GM12892 (cell line): ENCODE measurements at places on chromosomes 13 and 19.

GRCh38 chr13:75038393-75039113 is 443.4 kb downstream of the TBC1D4 start:
- DNase-seq = no peak

GRCh38 chr13:52394586-52394985 is 11.4 kb downstream of the THSD1 start:
- DNase-seq = no peak

DNA sequence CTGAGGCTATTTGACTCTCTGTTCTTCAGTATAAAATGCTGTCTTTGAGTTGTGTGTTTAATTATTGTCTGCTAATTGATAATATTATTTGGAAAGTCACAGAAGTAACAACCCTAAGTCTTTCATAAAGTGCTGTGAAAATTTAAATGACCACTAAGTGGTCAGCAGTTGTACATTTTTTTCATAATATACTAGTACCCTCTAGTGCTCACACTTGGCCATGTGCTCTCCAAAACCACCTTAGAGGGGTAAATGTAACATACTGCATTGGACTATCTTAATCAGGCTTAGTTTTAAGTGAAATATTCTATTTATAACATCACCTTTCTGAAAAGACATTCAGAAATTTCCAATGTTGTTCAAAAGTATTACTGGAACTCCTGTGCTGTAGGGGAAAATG is 745.3 kb downstream of the GPC5 start:
- DNase-seq = no peak

DNA sequence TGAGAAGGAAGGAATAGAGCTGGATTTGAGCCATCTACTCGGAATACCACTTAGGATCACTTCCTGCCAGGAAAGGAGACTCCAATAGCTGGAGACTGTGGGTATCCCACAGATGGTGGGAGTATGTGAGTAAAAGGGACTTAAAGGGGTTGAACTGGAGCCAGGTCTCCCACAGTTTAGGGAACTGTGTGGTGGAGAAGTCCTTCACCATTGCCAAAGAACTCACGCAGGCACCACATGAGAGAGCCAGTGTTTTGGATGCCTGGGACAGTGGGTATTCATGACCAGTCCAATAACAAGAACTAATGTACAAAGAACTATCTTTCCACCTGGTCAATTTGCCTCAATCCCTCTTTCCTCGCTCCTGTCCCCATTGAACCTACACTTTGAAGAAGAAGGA is 24.4 kb upstream of the MYCBP2 start:
- no peak for DNase-seq

GRCh38 chr13:27822873-27823311 is 30.6 kb downstream of the GSX1 start:
- no peak for DNase-seq

DNA sequence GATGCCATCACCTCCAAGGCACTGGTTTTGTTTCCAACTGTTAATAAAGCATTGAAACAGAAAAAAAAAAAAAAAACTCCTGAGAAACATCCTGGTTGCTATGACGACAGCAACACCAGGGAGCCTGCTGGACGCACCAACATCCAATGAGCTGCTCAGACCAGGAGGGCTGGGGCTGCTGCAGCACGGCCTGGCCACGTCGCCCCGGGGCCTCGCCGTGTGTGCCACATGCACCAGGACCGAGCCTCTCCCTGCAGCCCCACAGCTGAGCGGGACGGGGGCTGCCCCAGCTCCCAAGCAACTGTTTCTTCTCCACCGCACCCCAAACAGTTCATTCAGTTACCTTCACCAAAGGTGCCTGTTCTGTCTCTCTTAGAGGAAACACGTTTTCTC is 54.5 kb downstream of the RASA3 start:
- DNase-seq = no peak

DNA sequence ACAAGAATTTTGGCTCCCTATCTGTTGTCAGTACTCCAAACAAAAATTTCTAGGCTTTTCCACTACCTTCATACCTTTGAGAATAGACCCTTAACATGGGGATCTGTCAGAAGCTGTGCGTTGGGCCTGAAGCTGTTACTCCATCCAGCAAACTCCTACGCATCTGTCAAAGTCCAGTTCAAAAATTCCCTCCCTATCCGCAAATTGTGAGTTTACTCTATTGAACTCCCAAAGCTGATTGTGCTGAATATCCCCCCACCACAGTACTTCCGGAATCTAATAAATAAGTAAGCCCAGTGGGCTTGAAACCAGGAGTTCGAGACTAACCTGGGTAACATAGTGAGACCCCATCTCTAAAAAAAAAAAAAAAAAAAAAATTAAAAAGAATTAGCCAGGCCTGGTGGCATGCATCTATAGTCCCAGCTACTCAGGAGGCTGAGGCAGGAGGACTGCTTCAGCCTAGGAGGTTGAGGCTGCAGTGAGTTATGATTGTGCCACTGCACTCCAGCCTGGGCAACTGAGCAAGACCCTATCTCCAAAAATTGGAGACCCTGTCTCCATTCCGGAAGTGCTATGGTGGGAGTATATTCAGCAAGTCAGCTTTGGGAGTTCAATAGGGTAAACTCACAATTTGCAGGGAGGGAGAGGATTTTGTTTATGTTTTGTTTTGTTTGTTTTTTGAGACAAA is 930 bp upstream of the FBN3 start:
- no peak for DNase-seq

GRCh38 chr13:74966814-74967424 is 515.0 kb downstream of the TBC1D4 start:
- no peak for DNase-seq

DNA sequence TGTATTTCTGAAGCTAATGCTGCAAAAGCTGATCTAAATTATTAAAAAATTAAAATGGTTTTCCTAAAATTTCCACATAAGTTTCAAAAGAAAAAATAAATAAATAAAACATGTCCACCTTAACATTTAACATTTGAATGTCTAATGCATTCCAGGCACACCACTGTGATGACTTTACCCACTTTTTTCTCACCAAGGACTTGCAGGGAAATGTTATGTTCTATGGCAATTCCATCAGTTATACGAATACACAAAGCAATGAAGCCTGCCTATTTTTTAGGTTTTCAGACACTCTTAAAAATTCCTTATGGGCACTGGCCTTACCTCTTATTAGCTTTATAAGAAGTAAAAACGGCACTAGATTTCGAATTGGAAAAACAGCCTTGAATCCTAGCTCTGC is 10.2 kb downstream of the TSC22D1 start:
- no peak for DNase-seq

DNA sequence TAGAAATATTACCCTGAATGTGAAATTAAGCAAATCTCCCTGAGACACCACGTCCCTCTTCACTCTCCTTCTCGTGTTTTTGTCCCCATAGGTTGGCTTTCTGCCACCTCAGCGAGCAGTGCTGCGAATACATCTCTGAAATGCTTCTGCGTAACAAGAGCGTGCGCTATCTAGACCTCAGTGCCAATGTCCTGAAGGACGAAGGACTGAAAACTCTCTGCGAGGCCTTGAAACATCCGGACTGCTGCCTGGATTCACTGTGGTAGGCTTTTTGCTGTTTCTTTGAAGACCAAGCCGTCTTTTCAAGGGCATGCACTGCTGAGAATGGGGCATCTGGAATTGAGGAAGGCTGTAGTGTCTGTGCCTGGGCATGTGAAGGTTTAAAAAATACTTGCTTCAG is 34.4 kb downstream of the NLRP4 start:
- no peak for DNase-seq

DNA sequence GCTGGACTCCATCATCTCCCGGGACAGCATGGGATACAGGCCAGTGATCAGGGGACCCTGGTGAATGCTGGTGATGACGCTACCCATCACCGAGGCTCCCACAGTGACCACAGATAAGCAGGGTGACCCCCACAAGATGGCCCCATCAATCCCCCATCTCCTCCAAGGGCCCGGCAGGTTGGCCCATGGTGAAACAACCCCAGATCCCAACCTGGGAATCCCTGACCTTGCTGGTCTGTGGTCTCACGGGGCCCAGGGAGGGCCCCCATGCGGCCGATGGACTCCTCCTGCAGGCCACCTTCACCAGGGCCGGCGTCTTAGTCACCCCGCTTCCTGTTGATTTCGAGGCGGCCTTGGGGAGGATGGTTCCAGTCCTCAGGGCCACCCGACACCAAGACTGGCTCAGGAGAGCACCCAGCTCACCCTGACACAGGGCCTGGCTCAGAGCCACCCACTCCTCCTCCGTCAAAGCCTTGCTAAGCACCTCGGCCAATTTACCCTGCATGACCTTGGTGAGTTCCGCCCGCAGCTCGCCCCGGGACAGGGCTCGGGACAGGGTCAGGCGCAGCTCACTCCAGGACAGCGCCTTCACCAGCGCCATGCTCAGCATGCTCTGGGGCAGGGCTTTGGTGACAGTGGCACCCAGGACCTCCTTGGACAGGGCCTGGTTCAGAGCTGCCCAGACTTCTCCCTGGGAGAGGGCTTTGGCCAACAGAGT is 10.0 kb downstream of the IQCN start:
- DNase-seq = no peak
